ENCODE measurements at places on chromosomes 3 and 15.

- no peak overlapping the region for H3K4me3 ChIP-seq
- no peaks in the 10 kb centered on the region for H3K36me3 ChIP-seq
- H3K4me1 ChIP-seq: no peaks in the 10 kb centered on the region
- no peaks in the 10 kb centered on the region for H3K27me3 ChIP-seq
These were observed 50.9 kb upstream of the OSTN start for GRCh38 chr3:191148131-191148530.

DNA sequence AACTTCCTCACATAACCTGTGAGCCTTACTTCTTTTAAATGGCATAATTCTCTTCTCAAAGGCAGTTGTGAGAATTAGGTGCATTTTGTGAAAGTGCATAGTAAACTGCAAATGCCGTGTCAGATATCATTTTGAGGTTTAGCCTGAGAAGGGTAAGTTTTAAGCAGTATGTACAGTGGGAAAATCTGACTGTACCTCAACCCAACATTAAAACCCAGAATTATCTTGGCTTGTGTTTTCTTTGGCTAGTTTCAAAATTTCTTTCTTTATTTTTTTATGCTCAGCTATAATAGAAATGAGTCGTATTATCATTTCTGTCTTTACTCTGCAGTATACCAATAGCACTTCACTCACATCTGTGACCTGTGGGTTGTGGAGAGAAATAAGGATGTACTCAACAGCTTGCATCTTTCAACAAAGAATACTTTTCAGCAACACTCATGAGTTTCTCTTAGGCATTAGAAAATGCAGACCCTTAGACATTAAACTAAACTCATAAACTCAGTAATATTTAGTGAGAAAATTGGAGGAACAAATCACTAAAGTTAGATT is 65.7 kb downstream of the RASA2 start:
- H3K36me3 ChIP-seq: peaks cover 51% of the 10 kb centered on the region
- H3K4me1 ChIP-seq: peaks cover 61% of the 10 kb centered on the region
- DNase-seq: no peak
- H3K4me3 ChIP-seq: peak overlapping the region; percentile 2

DNA sequence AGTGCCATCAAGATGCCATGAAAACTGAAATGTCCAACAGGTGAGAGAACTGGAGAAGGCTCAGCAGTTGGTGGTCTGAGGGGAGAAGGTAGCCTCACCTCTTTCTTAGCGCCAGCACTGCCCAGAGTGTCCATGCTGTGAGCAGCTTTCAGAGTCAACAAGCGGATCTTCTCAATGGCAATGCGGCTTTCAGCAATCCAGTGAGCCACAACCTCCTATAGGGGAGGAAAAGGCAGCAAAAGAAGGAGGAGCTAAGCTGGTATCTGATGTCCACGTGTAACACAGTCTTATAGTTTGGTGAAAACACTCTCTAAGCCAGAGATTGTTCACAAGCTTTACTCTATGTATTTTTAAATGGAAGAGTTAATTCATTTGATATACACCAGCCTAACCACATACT is 36.1 kb upstream of the ACKR4 start:
- no peaks in the 10 kb centered on the region for H3K27me3 ChIP-seq
- no peaks in the 10 kb centered on the region for H3K4me1 ChIP-seq
- peaks cover 28% of the 10 kb centered on the region for H3K36me3 ChIP-seq
- H3K4me3 ChIP-seq: no peak overlapping the region
- no peak overlapping the region for H3K27ac ChIP-seq
- DNase-seq: no peak

DNA sequence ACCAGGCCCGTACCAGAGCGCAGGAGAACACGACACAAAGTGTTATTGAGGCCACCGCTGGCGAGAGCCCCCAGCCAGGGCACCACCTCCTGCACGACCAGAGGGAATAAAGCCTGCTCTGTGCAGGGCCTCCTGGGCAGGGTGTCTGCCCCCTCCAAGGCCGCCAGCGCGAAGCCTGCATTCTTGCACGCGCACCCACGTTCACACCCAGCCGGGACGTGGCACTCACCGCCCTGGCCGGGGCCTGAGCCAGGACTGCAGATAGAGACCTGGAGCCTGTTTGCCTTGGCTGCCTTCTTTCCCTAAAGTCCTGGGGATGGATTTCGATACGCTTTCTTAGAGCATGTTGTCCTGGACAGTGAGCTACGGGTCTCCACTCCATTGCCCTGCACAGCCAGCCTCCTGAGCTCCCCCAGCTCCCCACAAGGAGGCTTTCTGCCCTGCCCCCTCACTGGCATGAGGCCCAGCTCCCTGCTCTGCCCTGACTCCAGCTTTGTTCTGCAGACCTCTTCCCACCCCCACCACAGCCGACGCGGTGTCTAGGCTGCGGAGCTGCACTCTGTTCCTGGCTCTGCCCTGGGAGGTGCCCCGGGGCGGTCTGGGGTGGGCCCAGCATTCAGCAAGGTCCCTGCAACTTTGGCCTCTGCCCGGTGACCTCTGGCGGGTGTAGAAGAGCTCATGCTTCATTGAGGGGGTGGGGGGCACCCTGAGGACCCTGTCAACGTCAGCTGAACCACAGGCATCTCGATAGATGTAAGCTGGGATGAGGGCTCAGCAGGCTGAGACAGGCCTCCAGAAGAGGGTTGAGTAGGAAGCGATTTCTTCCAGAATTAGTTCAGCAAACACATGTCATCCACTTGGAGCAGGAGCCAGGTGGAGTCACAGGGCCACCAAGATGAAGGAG is 145.0 kb downstream of the LRRK1 start:
- H3K27ac ChIP-seq: no peak overlapping the region
- DNase-seq: no peak
- no peaks in the 10 kb centered on the region for H3K36me3 ChIP-seq
- no peaks in the 10 kb centered on the region for H3K4me1 ChIP-seq

- H3K27me3 ChIP-seq: no peaks in the 10 kb centered on the region
- H3K4me3 ChIP-seq: peak overlapping the region; percentile 98
- H3K27ac ChIP-seq: peak overlapping the region; percentile 98
- DNase-seq: peak; percentile 72
- peaks cover 56% of the 10 kb centered on the region for H3K4me1 ChIP-seq
These were observed 22.0 kb downstream of the STARD5 start for GRCh38 chr15:81301815-81302399.

DNA sequence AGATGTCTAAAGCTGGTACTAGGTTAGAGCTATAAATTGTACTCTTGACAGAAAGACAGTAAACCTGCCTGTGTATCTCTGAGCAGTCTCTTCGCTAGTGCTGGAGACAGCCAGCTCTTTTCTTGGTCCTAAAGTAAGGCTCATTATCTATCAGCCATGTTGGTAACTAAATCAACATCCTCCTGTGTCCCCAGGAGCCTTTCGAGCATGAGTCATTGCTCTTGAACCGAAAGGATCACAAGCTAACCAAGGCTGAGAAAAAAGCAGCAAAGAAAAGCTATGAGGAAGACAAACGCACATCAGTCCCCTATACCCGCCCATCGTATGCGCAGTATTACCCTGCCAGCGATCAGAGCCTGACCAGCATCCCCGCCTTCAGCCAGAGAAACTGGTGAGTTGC is 25.0 kb upstream of the TEX264 start:
- H3K4me1 ChIP-seq: no peaks in the 10 kb centered on the region
- no peaks in the 10 kb centered on the region for H3K27me3 ChIP-seq
- no peak overlapping the region for H3K27ac ChIP-seq

- no peaks in the 10 kb centered on the region for H3K36me3 ChIP-seq
- H3K27me3 ChIP-seq: no peaks in the 10 kb centered on the region
- no peak for DNase-seq
- no peaks in the 10 kb centered on the region for H3K4me1 ChIP-seq
- no peak overlapping the region for H3K4me3 ChIP-seq
These were observed 602.1 kb upstream of the ZNF385D start for GRCh38 chr3:22353126-22353525.

- H3K27me3 ChIP-seq: peaks cover 7% of the 10 kb centered on the region
- no peak overlapping the region for H3K27ac ChIP-seq
- no peak overlapping the region for H3K4me3 ChIP-seq
- H3K4me1 ChIP-seq: no peaks in the 10 kb centered on the region
- DNase-seq: no peak
- no peaks in the 10 kb centered on the region for H3K36me3 ChIP-seq
These were observed 338.1 kb upstream of the ARHGEF26 start for GRCh38 chr3:153783106-153783505.

DNA sequence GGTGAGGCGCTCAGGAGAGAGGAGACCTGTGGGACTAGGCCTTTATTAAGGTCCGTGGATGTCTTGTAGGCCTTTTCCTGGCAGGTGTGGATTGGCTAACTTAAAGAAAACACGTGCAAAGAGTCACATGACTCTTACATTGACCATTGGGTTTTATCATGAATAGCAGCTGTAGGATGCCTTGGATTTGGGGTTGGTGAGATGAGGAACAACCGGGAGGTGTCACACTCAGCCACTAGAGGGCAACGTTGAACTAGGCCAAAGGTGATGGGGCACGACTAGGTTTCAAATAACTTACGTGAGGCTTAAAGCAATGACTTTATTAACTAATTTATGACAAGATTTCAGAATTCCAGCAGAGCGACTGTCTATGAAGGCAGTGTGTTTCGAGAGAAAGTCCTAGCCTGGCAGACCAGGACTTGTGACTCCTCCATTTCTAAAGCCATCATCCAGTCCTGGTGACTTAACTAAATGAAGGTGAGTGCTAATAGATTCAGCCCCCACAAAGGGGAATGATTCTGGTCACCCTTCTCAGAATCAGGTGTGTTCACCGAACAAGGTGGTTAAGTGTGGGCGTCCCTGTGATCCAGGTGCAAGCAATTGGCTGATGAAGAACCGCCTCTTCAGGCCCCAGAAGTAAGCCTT is 345.6 kb downstream of the MCTP2 start:
- peaks cover 52% of the 10 kb centered on the region for H3K27me3 ChIP-seq
- H3K36me3 ChIP-seq: no peaks in the 10 kb centered on the region
- no peaks in the 10 kb centered on the region for H3K4me1 ChIP-seq
- H3K27ac ChIP-seq: no peak overlapping the region
- DNase-seq: peak; percentile 65
- H3K4me3 ChIP-seq: no peak overlapping the region

DNA sequence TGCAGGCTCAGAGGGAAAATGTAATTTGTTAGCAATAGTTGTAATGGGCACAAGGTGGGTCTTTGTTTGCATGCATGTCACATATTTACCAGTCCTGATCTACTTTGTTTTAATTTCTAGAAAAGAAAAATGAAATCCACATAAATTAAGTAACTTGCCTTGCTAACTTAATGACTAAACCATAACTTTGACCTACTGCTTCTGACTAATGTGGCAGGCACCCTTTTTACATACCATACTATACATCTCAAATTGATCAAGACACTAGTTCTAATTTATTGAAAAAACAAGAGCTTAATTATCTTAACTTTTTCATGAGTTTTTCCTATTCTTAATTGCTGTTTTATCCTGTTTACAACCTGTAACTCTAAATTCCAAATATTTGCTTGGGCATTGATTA is 93.2 kb downstream of the ATP11B start:
- no peaks in the 10 kb centered on the region for H3K27me3 ChIP-seq
- H3K4me1 ChIP-seq: no peaks in the 10 kb centered on the region
- peaks cover 15% of the 10 kb centered on the region for H3K36me3 ChIP-seq

DNA sequence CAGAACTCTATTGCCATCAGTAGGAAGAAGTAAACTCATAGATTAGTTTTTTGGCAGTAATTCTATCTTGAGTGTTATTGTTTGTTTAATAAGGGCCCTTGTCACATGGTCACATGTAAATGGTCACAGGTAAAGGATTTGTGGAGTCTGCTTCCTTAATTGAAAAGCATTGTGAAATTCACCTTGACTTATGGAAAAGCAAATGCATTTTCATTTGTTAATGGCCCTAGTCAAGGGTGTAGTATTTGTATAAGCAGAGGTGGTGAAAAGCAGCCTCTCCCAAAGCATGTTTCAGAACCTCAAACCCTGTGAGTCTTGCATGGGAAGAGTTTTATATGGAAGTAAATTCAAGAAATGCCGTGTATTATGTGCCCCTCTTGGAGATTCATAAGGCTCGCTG is 197.5 kb upstream of the NR2E3 start:
- no peaks in the 10 kb centered on the region for H3K4me1 ChIP-seq
- DNase-seq: no peak
- no peak overlapping the region for H3K27ac ChIP-seq

DNA sequence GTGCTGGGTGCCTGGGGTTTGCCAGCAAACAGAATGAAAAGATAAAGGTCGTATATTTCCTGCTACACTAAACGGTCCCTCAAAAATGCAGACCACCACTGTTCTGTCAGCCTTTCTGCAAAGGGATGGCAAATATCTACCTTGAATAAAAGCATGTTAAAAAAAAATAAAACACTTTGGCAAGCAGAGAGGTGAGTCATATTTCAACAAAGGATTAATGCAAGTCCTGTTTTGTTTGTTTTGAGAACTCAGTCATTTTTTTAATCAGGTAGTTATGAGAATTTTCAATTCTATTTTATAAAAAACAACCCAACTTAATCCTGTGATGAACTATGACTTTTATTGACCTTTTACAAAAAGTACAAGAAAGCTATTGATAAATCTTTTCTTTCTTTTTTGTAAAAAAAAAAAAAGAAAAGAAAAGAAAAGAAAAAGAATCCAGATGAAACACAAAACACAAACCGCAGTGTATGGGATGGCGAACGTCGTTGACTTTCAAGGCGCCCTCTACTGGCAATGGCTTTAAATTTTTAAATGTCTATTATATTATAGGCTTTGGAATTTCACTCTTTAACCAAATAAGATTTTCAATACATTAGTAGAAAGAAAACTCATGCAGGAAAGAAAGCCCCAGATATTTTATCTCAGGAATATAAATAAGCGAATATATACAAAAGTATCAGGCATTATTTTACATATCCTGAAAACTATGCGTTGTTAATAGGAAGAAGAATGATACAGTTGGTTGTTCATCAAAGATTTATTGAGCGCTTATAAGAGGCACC is 87.8 kb downstream of the NCEH1 start:
- H3K27ac ChIP-seq: no peak overlapping the region
- H3K36me3 ChIP-seq: no peaks in the 10 kb centered on the region
- H3K27me3 ChIP-seq: peaks cover 3% of the 10 kb centered on the region
- H3K4me1 ChIP-seq: peaks cover 11% of the 10 kb centered on the region
- no peak overlapping the region for H3K4me3 ChIP-seq
- peak; percentile 51 for DNase-seq

DNA sequence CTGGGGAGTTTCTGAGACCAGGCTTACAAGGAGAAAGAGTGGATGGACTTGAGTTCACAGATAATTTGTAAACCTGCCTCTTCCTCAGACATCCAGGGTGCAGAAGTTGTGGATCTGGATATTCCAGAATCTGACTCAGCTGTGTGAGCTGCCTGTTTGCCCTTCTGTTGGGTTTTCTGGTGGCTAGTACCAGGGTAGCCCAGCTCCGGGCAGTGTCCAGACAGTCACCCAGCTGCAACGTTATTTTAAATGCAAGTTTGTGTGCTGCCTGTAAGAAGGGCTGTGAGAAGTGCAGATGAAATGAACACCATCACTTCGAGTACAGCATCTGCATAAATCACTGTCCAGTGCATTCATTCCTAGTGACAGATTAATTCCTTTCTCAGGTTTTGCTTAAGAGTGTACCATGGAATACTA is 1053.0 kb downstream of the TUSC7 start:
- no peak overlapping the region for H3K4me3 ChIP-seq
- no peaks in the 10 kb centered on the region for H3K27me3 ChIP-seq
- H3K4me1 ChIP-seq: no peaks in the 10 kb centered on the region

DNA sequence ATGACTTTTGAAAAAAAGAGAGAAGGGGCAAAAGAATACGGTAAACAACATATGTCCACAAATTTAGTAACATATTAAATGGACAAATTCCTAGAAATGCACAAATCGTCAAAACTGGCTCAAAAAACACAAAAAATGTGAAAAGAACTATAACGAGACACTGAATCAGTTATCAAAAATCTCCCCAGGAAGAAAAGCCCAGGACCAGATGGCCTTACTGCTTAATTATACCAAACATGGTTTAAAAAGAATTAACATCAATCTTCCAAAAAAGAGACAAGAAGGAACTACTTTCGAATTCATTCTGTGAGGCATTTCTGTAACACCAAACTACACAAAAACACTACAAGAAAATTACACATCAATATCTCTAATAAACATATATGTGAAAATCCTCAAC is 117.4 kb downstream of the STAG1 start:
- H3K36me3 ChIP-seq: peaks cover 13% of the 10 kb centered on the region
